Heart right ventricle (tissue), 16 donors: ENCODE measurements at places on chromosomes 12 and 14.

- no peak for DNase-seq
Measured at GRCh38 chr12:102685172-102685571, 204.8 kb upstream of the IGF1 start.

GRCh38 chr12:47052274-47052673, 27.1 kb upstream of the PCED1B start:
- no peak for DNase-seq

GRCh38 chr12:117000316-117000715, 89.6 kb downstream of the FBXW8 start:
- DNase-seq, result no peak

DNA sequence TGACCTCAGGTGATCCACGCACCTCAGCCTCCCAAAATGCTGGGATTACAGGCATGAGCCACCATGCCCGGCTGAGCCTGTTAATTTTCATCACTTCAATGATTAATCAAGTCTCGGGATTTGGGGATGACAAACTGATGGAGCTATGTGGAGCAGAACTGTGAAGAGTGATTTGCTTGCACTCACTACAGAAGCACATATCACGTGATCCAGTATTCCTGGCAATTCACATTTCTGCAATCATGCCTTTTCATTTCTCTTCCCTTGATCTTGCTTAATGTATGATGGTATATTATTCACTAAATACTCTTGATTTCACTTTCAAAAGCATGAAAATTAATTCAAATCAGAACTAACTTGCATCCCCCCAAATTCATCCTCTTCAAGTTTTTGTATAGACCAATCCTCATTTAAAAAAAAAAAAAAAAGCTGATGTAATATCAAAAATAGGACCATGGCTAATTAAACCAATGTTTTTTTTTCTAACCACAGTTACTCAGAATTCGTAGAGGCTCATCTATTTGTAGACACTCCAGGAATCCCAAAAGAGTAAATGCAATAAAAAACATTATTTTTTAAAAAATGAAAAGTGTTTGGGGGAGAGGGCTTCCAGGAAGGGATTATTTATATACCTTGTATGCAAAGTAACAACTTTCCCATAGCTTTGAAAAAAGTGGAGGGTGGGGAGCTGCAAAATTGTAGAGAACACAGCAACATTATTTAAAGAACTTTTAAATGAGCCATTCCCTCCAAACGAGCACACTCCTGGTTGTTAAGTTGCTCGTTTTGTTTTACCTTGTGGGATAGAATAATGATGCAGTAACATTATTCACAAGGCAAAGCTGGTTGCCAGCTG, 7.0 kb upstream of the ATXN2 start:
- DNase-seq, result no peak
